GM03348 (cell line): ENCODE measurements at places on chromosomes 7 and 10.

DNA sequence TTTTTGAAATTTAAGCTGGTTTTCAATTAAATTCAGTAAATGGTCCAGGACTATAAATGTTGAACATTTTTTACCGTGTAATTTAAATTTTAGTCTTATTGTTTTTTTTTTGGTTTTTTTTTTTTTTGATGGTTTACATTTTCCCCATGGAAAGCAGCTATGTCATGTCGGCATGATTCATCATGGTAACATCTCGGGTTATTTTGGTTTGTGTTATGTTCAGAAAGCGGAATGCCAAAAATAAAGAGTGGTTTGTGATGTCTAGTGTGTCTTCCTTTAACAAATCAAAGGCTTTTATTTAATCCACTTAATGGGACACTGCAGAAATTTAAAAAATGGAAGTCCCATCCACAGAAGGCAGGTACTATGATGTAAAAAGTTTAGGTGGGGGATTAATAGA lies 58.5 kb downstream of the TRUB1 start:
- DNase-seq: no peak

- no peak for DNase-seq
Observed at GRCh38 chr10:1432161-1432560, 305.2 kb downstream of the ADARB2 start.

DNA sequence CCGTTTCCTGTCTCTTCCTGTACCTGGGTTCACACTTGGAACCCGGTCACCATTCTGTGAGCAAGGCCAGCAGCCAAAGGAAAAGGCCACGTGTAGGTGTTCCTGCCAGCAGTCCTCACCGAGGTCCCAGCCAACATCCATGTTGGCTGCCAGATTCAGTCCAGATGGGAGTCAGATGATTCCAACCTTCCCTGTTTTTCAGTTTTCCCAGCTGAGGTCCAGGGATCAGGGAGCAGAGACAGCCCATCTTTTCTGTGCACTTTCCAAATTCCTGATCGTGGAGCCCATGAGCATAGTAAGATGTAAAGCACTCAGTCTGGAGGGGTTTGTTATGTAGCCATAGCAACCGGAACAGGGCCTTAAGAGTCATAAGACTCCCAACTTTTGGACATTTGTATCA lies 3.9 kb upstream of the PVRIG start:
- no peak for DNase-seq

GRCh38 chr7:74083928-74084721 lies 521 bp downstream of the LIMK1 start:
- DNase-seq: peak; percentile 78

GRCh38 chr7:109864230-109864629 lies 1226.7 kb upstream of the LRRN3 start:
- DNase-seq: no peak

GRCh38 chr7:159051916-159052315 lies 92.8 kb downstream of the VIPR2 start:
- no peak for DNase-seq

DNA sequence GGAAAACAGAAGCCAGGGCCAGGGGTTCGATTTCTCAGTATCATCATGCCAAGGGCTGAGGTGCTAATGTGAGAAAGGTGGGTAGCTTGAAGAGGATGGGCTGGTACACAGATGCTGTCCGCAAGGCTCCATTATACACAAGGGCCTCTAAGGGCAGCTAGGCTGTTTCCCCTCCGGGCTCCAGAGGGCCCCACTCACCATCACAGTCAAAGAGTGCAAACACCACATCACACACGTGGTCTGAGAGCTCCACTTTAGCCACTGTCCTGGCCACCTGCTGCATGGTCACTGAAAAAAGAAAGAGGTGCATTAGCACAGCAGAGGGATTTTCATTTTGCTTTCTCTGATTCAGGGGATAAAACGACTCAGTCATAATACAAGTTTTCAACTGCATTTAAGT lies 20.9 kb upstream of the DNAJB12 start:
- no peak for DNase-seq

GRCh38 chr7:24704311-24704710 lies 53.0 kb downstream of the GSDME start:
- DNase-seq: no peak

DNA sequence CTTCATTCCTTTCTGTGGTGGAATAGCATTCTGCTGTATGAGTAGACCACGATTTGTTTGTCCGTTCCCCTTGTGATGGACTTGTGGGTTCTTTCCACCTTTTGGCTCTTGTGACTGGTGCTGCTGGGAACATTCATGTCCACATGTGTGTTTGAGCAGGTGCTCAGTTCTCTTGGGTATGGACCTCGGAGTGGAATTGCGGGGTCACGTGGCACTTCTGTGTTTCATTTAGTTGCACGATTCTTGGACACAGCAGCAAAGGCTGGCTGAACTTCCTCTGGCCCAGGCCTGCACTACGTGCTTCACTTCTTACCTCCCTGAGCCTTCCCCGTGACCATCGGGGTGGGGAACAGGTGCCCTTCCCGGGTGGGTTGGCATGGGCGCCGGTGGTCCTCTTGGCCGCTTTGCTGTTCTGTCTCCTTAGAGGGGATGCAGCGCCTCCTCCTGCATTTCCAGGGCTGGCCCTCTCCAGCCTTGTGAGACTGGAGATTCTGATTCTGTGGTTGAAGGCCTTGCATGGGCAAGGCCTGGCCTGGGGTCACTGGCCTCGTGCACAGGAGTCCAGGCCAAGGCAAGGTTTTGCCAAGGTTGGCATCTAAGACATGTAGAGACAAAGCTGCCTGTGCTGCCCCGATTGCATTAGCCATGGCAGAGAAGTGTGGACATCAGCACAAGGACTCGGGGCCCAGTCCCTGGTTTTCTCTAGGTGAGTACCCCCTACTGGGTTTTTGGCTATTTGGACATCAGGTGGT lies 25.1 kb downstream of the DOCK1 start:
- no peak for DNase-seq

DNA sequence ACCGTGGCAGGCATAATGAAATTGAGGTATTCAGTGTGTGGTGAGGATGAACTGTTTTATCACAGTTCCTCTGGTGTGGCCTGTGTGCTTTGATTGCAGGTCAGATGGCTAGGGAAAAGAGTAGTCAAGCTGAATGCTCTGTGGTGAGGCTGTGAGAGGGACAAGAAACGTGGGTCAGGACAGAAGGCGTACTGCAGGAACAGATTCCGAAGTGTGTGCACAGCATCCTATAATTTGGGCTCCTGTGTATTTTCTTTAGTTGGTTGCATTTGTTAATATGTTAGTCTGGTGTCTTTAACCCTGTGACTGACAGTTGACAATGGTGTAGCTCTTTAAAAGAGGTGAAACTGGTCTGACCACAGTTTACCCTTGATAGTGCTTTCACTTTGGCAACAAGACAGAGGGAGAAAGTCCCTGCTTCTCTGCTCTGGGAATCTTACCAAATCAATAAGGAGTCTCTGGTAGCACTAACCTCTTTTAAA lies 76.5 kb downstream of the AUTS2 start:
- DNase-seq: no peak

DNA sequence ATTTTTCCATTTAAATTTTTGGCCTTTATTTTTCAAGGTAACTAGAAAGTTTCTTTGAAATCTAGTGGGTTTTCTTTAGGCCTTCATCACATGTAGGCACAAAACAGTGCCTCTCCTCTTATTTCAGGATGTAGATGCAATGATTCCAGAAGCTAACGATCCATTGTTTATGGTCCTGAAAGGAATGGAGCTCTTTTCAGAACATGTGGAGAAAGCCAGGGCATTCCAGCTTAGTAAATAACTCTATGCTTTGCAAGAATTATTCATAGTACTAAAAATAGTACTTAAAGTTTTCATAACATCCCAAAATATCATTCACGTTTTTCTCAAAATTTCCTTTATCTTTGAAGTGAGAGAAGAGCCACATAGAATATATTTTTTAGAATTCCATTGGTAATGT lies 91.3 kb downstream of the DYNC1I1 start:
- peak; percentile 10 for DNase-seq

DNA sequence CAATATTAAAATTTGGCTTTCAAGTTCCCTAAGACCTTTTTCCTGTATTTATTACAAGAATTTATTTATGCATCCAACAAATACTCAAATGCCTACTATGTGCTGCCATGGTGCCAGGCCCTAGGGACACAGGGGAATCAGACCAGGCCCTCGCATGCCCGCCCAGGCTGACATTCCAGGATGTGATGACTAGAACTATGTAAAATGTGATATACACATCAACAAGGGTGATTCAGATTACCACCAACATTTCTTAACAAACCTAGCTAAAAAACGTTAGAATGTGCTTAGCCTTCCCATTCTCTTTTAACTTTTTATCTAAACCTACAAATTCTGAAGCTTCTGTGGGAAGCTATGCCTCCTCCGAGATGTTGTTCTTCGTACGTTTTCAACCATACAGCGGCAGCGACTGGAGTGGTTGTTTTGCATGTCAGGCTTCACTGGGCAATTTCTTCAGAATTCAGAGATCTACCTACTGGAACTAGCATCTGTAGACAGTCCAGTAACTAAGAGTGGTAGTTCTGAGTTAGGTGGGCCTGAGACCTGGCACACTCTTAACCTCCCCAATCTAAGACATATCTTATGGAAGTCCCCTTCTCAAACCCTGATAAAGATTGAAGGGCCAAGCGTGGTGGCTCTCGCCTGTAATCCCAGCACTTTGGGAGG lies 22.1 kb downstream of the GNA12 start:
- DNase-seq: peak; percentile 85

DNA sequence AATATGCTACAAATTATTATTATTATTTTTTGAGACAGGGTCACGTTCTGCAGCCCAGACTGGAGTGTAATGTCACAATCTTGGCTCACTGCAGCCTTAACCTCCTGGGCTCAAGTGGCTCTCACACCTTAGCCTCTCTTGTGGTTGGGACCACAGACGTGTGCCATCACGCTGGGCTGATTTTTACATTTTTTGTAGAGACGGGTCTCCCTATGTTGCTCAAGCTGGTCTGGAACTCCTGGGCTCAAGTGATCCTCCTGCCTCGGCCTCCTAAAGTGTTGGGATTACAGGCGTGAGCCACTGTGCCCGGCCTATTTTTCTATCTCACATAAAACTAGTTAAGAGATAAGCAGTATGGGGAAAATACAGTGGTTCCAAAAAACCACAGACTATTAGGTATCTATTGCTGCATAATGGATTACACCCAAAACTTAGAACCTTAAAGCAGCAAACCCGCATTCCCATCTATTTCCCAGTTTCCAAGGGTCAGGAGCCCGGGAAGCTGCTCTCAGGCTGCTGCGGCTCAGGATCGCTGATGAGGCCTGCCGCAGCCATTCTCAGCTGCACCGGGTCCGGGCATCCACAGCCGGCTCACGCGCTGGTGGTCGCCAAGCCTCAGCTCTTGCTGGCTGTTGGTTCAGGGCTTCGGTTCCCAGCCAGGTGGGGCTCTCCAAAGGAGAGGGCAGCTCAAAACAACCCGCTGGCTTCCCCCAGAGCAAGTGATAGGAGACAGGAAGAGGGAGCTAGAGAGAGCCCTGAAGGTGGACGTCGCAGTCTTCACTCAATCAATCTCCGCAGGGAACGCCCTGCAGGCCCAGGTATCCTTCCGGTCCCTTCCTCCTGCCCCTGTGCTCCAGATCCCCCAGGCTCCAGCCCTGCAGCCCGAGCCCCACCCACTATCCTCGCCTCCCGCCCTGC lies 128.2 kb downstream of the UBE2H start:
- DNase-seq: peak; percentile 46

DNA sequence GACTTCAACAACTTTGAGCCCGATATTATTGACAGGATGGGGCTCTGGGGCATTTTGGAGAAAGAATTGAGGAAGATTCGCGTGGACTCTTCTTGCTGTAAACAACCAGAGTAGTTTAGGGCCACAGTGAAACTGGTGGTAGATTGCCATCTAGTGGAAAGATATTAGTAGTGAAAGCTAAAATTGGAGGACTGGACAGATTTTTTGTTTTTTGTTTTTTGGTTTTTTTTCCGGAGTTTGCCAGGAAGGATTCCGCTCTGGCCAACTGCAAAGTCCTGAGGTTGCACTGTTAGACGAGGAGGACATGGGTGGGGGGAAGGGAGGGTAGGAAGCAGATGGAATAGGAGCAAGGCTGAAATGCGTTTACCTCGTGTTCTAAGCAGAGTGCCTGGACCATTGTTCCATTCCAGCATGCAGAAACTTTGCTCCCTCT lies 11.7 kb downstream of the NOBOX start:
- DNase-seq: peak; percentile 83

DNA sequence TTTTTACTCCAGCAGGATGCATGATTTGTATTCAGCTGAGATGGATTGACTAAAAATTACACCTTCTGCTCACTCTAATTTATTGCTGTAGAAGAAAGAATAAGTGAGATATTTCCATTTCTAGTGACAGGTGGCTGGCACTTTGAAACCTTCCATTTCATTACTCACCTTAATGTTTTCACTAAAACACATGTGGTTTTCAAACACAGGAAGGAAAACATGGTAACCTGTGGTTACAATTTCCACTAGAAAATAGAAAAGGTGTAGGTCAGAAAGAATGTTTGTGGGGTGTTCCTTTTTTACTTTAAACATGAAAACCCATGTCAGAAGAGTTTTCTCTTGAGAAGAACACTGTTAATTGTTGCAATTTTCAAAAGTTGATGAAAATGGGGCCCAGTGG lies 12.0 kb upstream of the PRKCQ start:
- no peak for DNase-seq

DNA sequence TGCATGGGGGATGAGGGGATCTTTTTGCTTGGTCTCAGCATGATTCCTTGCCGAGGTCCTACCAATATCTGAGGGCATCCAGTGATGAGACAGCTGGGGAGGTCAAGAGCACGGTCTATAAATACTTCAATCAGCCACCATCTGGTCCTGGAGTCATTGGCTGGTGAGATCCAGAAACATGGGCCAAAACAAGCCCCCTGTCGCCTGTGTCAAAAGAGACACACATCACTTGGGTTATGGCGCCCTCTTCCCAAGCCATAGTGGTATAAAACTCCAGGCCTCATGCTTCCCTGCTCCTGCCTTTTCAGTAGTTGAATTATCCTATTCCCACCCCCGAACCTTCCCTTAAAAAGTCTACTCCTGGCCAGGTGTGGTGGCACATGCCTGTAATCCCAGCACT lies 60.9 kb downstream of the SLC35B4 start:
- no peak for DNase-seq

DNA sequence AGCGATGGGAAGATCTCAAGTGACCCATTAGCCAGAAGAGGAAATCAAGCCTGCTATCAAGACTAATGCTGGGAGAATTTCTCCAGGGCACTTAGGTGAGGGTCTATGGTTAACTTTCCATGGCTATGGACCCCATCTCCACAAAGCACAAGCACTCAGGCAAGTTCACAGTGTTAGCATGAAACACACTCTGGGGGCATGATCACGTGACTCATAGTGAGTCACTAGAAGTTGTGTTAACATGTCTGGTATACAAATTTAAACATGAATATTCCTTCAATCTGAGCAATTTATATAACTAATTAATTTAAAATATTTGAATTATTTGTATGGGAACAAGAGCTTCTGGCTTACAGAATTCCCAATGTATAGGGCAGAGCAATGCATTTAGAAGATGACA lies 131.8 kb downstream of the FAM204A start:
- DNase-seq: no peak

GRCh38 chr10:129941199-129942018 lies 22.7 kb downstream of the EBF3 start:
- DNase-seq: no peak

- no peak for DNase-seq
Observed at GRCh38 chr7:47303695-47304453, 278.0 kb downstream of the TNS3 start.

- no peak for DNase-seq
Observed at GRCh38 chr10:58091886-58092285, 175.8 kb downstream of the IPMK start.

GRCh38 chr10:132987671-132988571 lies 45.6 kb upstream of the CFAP46 start:
- DNase-seq: peak; percentile 94

- peak; percentile 10 for DNase-seq
Observed at GRCh38 chr10:68559251-68559650, 886 bp upstream of the TET1 start.

- DNase-seq: no peak
Observed at GRCh38 chr10:11448190-11448544, 163.3 kb downstream of the USP6NL start.
